Left renal cortex interstitium (tissue), 4 donors: ENCODE measurements at places on chromosomes 16 and 17. TPM values are rescaled to one million over a fixed set of nuclear protein-coding genes. Genes with fewer than 3 reads are reported as not detected.

KRTAP2-3 gene
- polyA plus RNA-seq, result not detected

NEK8 gene
- 6.2 TPM for polyA plus RNA-seq

NPB gene
- 0.51 TPM for polyA plus RNA-seq

PPM1E gene
- polyA plus RNA-seq, result 3.4 TPM

KRT24 gene
- polyA plus RNA-seq, result not detected

FAAP100 gene
- 27.8 TPM for polyA plus RNA-seq

SRCAP gene
- 41.2 TPM for polyA plus RNA-seq

HLF gene
- 5.3 TPM for polyA plus RNA-seq

C16orf46 gene
- polyA plus RNA-seq, result 1.9 TPM

MRM3 gene
- polyA plus RNA-seq, result 19.8 TPM

- DNase-seq, result no peak
Observed at GRCh38 chr17:4476511-4477070, 22.1 kb upstream of the SPNS2 start.

GRCh38 chr17:39863918-39864746 is at the start of gene IKZF3:
IKZF3 (minus strand) TSS chr17:39864312; CDS start chr17:39864126, 186 bp downstream.
- DNase-seq, result no peak

GRCh38 chr17:76473541-76473985 is 6.2 kb downstream of the AANAT start:
- DNase-seq, result no peak

DNA sequence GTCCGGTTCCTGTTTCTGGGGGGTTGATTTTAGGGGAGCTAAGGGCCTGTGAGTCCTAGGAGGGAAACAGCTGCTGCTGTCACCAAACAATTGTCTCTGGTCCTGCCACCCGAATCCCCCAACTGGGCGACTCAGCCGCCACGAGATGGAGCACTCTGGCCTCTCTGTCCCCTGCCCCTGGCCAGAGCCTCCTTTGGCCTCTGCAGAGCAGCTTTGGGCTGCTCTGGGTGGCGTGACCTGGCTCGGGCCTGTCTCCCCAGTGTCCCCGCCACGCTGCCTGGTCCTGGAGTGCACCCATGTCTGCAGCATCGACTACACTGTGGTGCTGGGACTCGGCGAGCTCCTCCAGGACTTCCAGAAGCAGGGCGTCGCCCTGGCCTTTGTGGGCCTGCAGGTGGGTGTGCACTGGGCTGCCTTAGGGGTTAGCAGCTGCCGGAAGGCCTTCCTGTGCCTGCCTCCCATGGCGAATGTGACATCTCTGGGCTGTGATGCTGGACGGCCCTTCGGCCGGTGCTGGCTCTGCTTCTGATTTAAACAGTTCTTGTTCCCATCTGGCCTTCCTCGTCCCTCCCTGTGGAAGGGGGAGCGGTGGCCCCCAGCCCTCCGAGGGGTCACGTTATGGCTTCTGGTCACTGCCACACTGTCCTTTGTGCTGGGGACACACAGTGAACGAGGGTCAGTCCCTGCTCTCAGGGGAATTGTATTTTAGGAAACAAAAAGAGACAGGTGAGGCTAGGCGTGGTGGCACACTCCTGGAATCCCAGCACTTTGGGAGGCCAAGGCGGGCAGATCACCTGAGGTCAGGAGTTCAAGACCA is 11.6 kb upstream of the RNF213 start:
- DNase-seq, result no peak

- no peak for DNase-seq
Observed at GRCh38 chr17:71257096-71257495, 863.7 kb upstream of the SOX9 start.

DNA sequence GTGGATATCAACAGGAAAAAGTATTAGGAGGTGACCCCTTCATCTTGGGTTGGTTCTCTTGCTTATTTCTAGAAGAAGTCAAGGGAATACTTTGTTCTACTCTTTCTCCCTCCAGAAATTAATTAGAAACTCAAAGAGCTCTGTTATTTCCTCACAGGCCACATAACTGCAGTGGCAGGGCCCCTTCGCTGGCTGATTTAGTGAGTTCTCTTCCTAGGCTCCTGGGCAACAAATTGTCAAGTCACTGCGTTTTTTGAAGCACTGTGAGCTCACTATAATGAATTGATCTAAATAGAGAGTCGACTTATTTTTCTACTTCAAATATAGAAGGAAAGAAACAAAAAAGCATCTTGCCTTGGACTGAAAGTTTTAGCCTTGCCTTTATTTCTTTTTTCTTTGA is 4.8 kb downstream of the SHISA6 start:
- DNase-seq, result no peak

DNA sequence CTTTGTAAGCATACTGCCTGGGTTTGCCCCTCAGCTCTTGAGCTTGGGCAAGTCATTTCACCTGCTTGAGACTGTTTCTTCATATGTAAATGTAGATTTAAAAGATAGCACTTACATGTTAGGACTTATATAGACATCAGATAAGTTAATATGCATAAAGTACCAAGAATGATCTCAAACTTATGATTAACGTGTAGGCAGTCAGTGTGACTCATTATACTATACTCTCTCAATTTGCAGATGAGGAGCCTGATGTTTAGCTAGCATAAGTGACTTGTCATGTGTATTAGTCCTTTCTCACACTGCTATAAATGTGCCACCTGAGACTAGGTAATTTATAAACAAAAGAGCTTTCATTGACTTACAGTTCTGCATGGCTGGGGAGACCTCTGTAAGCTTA is 690.5 kb downstream of the KCNJ2 start:
- DNase-seq, result no peak

GRCh38 chr17:63041251-63041650 is 75.2 kb downstream of the TANC2 start:
- no peak for DNase-seq

- no peak for DNase-seq
Observed at GRCh38 chr17:47253541-47254402, at the start of gene ITGB3. ITGB3 (plus strand) TSS chr17:47253827; CDS start chr17:47253862, 35 bp downstream.

DNA sequence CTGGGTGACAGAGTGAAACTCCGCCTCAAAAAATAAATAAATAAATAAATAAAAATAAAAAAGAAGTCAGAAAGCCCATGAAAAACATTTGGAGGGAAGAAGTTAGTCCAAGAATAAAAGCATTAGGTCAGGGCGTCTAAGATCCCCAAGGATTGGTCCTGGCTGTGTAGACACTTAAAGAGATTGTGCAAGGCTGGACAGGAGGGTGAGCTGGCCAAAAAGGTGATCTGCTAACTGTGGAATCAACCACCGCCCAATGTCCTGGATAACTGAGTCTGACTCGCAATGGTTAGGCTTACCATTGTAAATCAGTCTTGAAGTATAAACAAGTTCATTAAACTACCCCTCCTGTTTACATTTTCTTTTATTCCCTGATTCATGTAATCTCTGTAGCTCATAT is 8.8 kb upstream of the ABCA8 start:
- DNase-seq, result no peak

- no peak for DNase-seq
Observed at GRCh38 chr16:17305694-17306093, 165.1 kb downstream of the XYLT1 start.

DNA sequence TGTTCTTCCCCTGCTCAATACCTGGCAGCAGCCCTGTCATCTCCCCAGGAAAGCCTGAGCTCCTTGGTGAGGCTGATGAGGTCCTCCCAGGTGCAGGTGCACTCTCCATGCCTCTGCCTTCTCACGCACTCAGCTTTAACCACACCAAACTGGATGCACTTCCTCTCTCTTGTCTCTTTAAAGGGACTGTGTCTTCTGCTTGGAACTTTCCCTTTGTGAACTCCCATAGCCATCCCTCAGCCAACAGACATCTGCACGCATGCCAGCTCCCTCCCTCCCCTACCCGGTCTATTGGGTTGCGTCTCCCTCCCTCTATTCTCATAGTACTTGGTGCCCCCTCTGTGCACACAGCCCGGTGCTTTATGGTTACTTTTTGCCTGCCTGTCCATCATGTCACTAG is 231.2 kb downstream of the MSI2 start:
- DNase-seq, result no peak
